NCI-H187 (cell line): ENCODE measurements at places on chromosomes 13 and 19.

GRCh38 chr19:4057931-4058692, 8.6 kb downstream of the ZBTB7A start:
- DNase-seq: no peak

- DNase-seq: no peak
Measured at GRCh38 chr19:55116859-55117662, at the start of gene PPP1R12C. Gene PPP1R12C, minus strand, starts transcription at chr19:55117637. Its CDS starts 94 bp downstream, at chr19:55117543.

GRCh38 chr19:33284146-33284643, 18.1 kb downstream of the CEBPA start:
- DNase-seq: no peak

DNA sequence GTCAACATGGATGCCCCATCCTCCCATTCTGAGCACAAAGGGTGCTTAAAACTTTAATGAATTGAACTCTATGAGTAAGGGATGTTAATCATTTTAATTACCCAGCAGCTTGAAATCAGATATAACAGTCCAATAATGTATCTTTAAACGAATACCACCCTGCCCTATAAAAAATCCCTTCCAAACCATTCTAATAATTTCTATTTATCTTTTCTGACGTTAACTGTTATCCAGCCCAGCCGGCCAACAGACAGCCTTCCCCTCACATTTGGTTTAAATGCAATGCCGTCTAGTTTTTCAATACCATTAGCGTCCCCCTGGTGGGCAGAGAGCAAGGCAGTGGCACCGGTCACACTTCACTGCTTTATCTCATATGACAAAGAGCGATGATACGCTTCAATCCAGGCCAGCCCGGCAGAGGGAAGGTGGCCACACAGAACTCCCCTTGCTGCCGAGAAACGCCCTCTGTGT, 402.2 kb upstream of the ZNF507 start:
- DNase-seq: no peak

DNA sequence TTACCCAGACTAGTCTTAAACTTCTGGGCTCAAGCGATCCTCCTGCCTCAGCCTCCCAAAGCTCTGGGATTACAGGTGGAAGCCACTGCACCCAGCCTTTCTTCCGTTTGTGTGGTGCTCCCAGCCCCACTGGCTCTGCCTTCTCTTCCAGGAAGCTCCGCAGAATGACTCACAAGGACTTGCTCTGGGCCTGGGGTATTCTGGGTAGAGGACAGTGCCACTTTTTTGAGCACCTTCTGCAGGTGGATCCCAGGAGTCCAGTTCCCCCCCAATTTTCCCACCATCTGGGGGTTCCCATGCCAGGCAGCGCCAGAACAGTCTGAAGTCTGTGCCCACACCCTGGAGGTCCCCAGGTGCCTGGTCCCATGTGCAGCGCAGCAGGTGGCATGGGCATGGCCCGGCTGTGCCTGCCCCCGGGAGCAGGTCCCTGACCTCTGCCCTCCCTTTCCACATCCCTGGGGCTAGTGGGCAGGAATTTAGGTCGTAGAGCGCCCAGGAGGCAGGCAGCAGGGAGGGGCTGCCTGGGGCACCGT, 1.6 kb downstream of the REEP6 start:
- no peak for DNase-seq

- no peak for DNase-seq
Measured at GRCh38 chr19:33553530-33554310, 32.1 kb upstream of the PEPD start.

GRCh38 chr13:40024204-40024966, 368.9 kb downstream of the COG6 start:
- no peak for DNase-seq

DNA sequence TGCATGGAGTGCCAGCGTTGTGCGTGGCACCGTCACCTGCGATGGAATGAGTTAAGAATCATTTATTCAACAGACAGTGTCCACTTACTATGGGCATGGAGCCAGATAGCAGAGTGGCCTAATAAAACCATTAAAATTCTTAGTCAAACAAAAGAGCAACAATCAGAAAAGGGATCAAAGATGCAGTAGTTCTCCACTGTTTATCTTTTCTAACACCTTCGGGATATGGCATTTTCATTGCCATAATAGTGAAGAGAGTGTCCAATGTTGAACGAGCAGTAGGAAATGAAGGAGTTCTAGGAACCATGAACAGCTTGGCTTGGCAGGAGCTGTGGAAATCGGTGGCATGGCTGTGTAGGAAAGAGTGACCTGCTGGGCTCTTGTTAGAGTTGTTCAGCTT, 2.0 kb downstream of the TNFSF11 start:
- DNase-seq: no peak

DNA sequence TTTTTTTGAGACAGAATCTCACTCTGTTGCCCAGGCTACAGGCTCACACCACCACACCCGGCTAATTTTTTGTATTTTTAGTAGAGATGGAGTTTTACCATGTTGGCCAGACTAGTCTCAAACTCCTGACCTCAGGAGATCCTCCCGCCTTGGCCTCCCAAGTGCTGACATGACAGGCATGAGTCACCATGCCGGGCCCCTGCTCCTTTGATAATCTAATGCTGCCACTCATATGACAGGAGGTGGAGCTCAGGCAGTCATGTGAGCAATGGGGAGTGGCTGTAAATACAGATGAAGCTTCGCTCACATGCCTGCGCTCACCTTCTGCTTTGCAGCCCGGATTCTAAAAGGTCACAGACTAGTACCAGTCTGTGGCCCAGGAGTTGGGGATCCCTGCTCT, 25.1 kb downstream of the ARHGEF18 start:
- no peak for DNase-seq

- no peak for DNase-seq
Measured at GRCh38 chr13:113552786-113553434, 31.6 kb upstream of the TFDP1 start.

DNA sequence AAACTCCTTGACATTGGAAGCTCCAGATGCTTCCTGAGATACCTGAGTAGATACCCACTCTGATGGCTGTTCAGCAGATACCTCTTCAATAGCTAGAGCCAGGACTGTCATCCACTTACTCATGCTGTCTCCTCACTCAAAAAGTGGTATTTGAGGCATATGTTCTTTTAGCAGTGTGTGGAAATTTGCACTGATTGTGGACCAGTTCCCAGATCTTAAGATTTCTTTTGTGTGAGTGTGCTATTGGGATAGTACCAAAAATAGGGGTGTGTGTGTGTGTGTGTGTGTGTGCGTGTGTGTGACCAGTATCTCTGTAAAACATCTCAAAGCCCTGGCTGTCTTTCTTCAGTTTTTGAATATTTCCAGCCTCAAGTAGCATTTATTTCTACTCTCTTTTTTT, 108.3 kb downstream of the SLITRK5 start:
- no peak for DNase-seq

DNA sequence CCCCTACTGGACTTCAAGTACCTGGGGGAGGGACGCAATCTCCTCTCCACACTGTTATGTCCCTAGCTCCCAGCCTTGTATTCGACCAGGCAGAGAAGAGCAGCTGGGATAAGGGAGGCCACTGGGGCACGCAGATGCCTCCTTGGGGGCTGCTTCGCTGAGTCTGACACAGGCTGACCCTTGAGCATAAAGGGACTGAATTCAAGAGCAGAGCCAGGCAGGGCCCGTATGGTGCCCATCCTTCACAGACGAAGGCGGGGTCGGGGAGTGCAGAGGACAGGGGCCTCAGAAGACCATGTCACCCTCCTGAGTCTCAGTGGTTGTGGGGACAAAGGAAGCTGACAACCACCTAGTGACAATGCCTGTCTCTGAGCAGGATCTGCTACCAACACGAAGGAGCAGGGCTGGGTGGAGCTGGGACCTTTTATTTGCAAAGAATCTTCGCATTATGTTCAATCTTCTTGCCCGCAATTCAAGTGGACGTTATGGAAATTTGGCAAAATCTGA, 124.6 kb downstream of the TUBA3C start:
- no peak for DNase-seq

- DNase-seq: no peak
Measured at GRCh38 chr19:35023428-35023827, 6.8 kb upstream of the SCN1B start.
